Fibroblast of mammary gland (primary cell): ENCODE measurements at places on chromosomes 7 and 10.

DNA sequence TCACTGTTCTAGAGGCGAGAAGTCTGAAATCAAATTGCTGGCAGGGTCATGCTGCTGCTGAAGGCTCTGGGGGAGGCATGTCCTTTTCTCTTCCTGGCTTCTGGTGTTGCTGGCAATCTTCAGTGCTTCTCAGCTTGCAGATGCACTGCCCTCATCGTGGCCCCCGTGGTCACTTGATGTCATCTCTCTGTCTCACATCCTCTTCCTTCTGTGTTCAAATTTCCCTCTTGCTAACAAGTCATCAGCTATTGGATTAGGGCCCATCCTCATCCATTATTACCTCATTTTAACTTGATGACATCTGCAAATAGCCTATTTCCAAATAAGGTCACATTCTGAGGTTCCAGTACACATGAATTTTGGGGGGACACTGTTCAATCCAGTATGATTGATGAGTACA lies 36.6 kb upstream of the SRGN start:
- DNase-seq: peak; percentile 77

GRCh38 chr10:65571011-65571570 lies 1354.7 kb upstream of the LRRTM3 start:
- no peak for DNase-seq

DNA sequence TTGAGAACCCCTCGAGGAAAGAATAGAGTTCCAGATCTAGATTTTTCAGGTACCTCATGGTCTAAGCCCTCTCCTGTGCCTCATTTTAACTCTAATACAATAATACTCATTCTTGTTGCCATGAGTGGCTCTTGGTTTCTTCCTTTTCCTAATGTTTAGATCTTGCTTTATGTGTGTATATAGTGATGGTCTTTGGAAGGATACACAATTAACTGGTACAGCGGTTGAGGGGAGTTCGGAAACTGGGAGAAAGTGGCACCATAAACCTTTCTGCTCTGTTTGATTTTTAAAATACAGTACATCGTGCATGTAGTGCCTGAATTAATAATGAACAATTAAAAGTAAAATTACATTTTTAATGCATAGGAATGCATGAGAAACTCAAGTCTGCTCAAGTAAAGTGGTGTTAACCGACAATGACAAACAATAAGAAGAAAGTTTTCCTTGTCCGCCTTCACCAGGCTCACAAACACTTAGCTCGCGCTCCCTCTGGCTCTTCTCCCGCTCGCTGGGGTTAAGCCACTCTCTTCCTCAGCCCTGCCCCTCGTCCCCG lies 386 bp upstream of the EIF4EBP2 start:
- no peak for DNase-seq

- DNase-seq: no peak
Measured at GRCh38 chr7:37577901-37578300, 105.7 kb upstream of the GPR141 start.

- DNase-seq: no peak
Measured at GRCh38 chr7:5296015-5296610, 13.4 kb downstream of the SLC29A4 start.

DNA sequence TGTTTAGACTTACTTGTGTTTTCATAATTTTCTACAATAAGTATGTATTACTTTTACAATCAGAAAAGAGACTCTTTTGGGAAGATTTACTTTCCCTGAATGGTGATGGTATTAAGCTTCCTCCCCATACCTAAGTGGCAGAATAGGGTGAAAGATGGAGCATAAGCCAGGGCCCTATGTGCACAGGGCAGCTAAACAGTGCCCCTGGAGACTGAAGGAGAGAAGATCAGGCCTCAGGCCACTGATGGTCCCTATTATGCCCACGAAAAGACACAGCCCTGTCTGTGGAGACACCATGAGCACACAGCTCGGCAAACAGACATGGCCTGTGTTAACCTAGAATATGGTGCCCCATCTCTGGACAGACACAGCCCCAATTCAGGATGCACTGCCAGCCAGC lies 139.4 kb downstream of the OAT start:
- DNase-seq: no peak

GRCh38 chr7:6159524-6160031 lies 112.8 kb downstream of the CYTH3 start:
- no peak for DNase-seq

DNA sequence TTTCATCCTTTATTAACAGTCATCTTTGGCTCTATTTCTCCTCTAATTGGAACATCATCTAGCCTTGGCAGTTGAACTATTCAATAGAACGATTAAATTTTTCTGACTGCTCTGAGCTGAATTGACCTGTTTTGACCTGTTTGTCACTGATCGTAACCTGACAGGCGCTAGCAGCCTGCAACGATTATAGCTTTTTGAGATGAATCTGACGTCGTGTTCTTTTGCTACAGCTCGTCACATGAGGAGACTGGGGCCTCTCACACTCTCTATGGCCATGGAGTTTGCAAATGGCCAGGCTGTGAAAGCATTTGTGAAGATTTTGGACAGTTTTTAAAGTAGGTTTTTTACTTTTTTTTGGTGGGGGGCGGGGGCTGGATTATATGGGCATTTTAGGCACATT lies 229.8 kb downstream of the FOXP2 start:
- no peak for DNase-seq

- no peak for DNase-seq
Measured at GRCh38 chr10:102233997-102234396, 7.3 kb downstream of the PITX3 start.

DNA sequence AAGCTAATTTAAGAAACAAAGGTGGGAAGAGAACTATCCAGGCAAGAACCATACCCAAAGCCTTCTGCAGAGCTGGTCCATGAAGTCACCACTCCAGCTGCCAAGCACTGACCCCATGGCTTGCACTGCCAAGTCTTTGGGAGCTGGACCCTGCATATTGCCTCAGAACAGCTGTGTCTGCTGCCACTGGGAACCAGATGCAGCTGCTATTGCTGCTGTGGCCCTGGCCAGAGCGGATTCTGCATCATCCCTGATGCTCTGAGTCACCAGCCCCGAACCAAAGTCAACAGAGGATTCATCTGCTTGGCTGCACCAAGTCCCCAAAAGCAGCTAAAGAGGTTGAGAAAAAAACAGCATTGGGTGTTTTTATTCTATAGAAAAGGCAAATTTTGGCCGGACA lies 39.2 kb upstream of the GSAP start:
- peak; percentile 98 for DNase-seq

GRCh38 chr10:81730891-81731290 lies 144.1 kb upstream of the NRG3 start:
- no peak for DNase-seq

GRCh38 chr7:130695840-130696239 lies 9.5 kb upstream of the TSGA13 start:
- peak; percentile 59 for DNase-seq

GRCh38 chr7:100093925-100094486 lies 5.2 kb downstream of the COPS6 start:
- no peak for DNase-seq
